ENCODE measurements at places on chromosomes 2 and 18.

DNA sequence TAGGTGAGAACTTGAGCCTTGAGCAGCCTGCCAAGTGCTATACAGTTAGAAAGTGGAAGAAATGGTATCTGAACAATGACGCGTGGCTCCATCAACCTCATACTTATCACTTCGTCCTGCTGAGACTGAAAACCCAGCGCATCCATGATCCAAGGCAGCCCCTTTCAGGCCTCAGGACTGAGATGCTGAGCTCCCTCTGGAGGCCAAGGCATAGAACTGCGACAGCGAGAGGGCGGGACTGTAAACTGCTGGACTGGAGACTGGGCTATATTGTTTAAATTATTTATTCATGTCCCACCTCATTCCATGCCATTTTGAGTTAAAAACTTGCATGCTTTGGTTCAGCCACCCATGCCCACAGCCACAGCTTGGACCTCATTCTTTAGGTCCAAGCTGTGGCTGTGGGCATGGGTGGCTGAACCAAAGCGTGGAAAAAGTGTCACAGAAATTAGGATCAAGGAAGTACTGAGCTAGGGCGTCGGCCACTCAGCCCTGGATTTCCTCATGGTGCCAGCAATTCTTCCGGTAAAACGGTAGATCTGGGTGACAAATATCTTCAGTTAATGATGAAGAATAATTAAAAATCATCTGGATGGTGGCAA, 195.5 kb downstream of the L3MBTL4 start:
- peak; percentile 77 for DNase-seq

GRCh38 chr2:143697744-143698143, 568.5 kb downstream of the ARHGAP15 start:
- DNase-seq: no peak

DNA sequence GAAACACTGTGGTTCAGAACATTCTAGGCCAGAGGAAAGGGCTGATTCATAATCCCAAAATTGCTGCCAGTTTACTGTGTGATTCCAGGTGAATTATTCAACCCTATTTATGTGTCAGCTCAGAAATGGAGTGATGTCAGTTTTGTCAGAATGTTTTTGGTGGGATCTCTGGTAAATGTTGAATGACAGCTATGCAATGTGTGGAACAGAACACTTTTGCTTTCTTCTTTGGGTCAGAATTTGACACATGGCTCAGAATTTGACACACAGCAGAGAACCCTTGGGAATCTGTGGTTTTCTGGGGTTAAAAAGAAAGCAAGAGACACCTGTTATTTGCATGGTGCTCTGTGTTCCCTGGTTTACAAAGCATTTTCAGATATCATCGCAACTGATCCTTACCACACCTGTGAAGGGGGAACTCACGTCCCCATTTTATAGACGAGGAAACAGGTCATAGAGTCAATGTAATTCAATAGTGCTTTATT, 1.6 kb upstream of the MTA3 start:
- no peak for DNase-seq

GRCh38 chr2:241967467-241968144, 98.1 kb downstream of the RTP5 start:
- no peak for DNase-seq

GRCh38 chr2:150383587-150383986, 103.9 kb downstream of the RND3 start:
- no peak for DNase-seq

- no peak for DNase-seq
These were observed 58.3 kb downstream of the CIB4 start for GRCh38 chr2:26582890-26583289.

GRCh38 chr2:198901894-198902293, 555.8 kb downstream of the SATB2 start:
- DNase-seq: no peak

DNA sequence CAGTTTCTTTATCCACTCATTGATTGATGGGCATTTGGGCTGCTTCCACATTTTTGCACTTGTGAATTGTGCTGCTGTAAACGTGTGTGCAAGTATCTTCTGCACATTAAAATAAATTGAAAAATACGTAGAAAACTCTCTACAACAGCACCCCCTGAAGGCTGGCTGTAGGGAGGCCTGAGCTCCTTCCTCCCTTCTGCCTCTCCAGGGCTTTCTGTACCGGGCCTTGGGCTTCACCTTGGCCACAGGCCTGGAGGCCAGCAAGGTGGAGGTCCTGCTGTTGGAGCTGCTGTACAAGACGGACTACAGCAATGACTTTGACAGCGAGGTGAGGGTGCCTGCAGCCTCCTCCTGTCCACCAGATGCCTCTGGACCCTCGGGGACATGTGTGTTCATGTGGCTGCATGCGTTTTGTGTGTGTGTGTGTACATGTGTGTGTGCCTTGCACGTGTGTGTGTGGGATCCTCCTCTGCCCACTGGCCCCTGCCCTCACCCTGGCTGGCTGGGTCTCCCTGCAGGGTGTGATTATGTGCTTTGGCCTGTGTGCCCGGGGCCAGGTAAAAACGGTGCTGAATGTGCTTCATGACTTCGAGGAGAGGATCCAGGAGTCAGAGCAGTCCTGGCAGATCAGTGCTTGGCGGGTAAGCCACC, 29.2 kb downstream of the MROH2A start:
- DNase-seq: no peak

DNA sequence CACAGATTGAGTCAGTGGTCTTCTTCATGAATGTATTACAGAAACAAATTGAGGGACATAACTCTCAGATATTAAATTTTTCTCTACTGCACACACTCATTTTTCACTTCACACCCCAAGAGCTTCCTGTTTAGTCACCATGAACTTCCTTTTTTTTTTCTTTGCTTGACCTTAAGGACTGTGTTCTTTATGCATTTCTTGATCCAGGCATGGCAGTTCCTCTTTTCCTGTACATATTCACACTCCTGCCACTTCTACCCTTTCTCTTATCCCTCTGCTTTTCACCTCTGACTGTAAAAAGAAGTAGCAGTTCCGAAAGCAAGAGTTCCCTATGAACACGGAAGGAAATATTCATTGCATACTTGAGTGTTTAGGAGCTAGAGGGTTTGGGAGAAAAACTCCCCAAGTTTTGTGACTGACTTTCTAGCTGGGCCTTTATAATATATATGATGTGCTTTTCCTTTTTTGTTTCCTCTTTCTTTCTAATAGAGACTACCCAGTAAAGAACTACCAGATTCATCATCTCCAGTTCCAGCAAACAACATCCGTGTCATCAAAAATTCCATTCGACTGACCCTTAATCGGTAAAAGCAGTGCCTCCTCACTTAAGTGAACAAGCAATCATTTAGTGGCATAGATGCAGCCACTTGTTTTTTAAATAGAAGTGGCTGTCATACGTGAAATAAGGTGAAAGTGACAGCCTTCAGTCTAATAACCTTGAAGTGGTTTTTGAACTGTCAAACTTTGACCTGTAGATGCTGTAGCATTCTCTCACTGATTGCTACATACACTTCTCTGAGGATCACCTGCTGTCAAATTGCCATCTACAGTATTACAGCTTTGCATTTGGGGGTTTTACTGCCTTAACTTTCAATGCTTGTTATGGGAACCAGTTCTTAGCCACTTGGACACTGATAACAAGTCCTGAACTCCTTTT, 40.8 kb downstream of the PAPOLG start:
- no peak for DNase-seq

DNA sequence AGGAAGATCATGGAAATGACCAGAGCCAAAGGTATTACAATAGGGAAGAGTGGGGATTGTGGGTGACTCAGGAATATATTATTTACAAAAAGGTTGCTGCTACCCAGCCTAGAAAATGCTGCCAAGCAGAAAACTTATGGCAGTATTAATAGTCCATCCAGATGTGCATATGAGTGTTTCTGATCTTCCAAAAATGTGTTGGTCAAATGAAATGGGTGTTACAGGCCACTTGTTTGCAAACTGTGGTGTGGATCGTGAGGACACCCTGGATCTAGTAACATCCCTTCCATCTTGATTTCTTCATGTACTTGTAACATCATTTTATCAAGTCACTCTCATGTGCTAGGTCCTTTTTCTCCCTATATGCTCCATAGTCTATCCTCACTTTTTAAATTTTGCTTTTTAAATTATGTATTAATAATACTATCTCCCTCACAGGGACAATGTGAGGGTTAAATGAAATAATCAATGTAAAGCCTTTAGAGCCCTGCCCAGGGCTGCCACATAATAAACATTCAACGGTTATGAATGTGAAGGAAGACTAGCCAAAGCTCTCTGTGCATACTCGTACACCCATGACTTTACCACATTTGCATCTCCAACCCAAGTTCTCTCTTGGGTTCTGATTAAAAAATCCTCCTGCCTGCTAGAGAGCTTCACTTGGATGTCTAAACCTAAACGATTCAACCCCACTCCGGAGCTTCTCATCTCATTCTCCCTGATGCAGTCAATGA, 18.5 kb downstream of the CD226 start:
- no peak for DNase-seq

DNA sequence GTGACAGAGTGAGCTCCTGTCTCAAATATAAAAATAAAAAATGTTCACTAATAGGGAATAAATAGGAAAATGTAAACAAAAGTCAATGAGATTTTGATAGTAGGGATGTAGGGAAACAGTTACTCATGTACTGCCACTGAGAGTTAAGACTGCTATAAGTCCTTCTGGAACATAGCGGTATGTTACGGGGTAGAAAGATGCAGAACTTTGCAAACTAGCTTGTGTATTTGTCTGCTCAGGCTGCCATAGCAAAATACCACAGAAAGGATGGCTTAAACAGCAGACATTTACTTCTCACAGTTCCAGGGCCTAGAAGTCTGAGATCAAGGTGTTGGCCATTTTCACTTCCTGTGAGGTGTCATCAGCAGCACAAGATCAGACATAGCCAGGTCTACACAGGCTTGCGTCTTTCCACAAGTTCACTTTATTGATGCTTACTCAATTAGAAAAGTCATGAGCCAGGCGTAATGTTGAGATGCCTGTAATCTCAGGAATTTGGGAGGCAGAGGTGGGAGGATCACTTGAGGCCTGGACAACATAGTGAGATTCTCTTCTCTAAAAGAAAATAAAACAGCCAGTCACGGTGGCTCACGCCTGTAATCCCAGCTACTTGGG, 8.8 kb downstream of the TXNDC2 start:
- no peak for DNase-seq

GRCh38 chr2:119545754-119546446, 1.7 kb downstream of the CFAP221 start:
- DNase-seq: peak; percentile 27

DNA sequence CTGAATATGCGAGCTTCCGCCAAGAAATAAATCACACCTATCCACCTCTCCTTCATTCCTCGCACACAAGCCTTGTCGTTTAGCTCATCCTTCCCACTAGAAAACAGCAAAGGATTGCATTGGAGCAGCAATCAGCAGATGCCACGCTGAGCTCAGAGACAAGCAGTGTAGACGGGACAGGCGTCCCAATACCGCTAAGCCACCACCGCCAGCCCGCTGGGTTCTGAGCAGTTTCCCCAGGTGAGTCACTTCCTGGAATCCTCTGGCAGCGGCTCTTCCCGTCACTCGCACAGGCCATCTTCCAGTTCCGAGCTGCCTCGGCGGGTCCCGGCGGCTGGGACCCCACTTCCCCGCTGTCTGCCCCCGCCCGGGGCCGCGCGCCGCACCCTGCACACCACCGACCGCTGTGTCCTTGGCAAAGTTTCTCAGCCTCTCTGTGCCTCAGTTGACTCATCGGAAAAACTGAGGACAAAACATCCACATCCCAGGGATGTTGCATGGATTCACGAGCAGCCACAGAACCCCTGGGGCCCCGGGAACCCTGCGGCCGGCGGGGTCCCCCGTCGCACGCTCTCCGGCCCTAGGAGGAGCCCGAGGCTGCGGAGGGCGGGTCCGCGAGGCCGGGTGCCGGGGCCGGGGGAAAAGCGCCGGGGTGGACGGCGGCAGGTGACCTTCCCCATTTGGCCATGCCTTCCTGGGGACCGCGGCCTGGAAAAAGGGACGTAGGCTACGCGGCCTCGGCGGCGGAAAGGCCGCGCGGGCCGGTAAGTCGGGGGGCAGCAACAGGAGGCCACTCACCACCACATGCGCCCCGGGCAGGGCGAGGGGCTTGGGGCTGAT, 573 bp downstream of the KDSR start:
- DNase-seq: peak; percentile 80

DNA sequence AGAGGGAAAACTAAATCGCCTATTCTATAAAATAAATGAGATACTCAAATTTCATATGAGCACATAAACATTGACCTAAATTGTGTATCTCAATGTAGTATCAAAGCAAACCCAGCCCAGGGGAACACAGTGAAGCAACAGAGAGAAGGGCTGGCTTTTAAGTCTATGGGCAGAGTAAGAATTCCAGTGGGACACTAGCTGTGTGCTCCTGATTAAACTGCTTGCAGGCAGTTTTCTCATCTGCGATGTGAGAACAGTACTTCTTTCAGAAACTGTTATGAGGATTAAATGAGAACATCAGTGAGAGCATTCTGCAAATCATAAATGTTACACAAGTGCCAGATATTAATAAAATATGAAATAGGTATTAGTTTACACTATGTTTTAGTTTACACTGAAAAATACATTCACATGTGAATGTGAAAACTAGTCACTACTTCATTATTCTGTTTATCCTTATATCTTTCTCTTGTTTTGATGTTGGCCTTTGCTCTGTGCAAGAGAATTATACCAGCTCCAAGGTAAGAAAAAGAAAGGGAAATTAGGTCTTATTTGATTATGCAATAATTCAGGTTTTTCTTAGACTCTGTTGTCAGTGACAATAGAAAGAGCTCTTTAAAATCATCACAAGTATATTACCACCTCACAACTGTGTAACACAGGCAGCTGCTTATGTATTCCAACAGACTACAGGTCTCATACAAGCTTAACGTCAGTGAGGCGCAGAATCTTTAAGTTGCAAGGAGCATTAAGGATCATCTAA, 47.5 kb downstream of the GAREM1 start:
- DNase-seq: no peak

GRCh38 chr18:78169174-78169864, 810.3 kb upstream of the SALL3 start:
- no peak for DNase-seq

GRCh38 chr2:78353168-78353567, 672.3 kb upstream of the REG3G start:
- DNase-seq: no peak

DNA sequence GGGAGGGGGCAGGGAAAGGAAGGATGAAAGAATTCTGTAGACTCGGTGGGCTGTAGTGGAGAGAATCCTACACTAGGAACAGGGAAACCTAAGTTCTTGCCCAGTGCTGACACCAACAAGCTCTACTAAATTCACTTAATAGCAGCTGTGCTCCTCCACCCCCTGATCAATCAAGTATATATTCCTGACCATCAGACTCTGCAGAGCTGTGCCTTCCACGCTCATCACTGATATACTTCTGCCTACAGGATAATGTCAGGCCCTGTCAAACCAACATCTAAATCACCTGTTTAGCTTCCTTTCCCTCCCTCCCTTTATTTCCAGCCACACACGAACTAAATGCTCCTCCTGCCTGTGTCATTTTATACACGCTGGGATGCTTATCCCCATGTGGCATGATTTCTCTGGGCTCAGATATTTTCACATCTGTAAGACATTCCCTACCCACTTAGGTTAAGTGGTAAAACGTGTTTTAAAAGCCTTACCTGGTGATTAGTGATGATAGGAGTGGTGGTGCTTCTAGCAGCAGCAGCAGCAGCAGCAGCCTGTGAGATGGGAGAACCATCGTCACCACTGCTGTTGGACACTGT, 301.9 kb downstream of the LRRTM1 start:
- no peak for DNase-seq

- no peak for DNase-seq
These were observed 6.0 kb upstream of the NEDD4L start for GRCh38 chr18:58038063-58038462.

Measured in AG20443 (cell line).